ENCODE measurements at places on chromosomes 5 and 9. TPM values are rescaled to one million over a fixed set of nuclear protein-coding genes. Genes with fewer than 3 reads are reported as not detected.

- no peak for DNase-seq
Measured at GRCh38 chr5:10120934-10121333, 128.8 kb downstream of the ATPSCKMT start.

DNA sequence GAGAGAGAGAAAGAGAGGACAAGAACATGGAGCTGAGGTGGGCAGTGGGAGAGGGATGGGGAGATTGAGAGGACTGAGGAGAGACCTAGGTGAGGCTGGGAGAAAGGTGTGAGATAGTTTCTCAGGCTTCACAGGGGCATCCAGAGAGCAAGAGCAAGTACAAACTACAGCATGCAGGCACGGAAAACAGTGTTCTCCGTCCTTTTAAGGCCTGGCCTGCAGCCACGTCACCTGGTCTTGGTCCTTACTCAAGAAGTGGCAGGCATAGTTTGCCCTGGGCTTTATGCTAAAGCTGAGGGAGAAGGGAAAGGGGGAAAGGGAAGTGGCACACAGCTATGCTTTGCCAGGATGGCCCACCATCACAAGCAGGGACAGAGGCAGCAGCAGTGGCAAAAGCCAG, 65.7 kb downstream of the SIL1 start:
- no peak for DNase-seq

GRCh38 chr9:22073349-22073748, 64.2 kb upstream of the CDKN2B start:
- DNase-seq: no peak

DNA sequence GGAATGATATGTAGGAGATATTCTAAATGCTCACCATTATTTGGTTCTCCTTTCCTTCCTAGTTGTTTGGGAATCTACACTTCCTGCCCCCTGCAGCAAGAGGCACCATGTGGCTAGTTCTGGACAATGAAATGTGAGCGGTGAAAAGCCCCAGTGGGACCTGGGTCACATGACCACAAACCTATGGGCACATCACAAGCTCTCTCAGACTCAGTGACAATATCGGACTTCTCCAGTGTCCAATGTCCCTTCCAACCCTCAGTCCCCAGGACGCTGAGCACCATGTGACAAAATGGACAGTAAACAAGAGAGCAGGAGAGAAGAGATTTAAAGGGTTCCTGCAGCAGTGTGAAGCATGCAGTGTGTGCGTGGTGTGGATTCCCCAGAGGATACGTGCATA, 44.6 kb upstream of the FOXE1 start:
- no peak for DNase-seq

- DNase-seq: no peak
Measured at GRCh38 chr5:139825690-139826089, 30.1 kb downstream of the PSD2 start.

- no peak for DNase-seq
Measured at GRCh38 chr5:131021646-131022045, 143.4 kb downstream of the HINT1 start.

GRCh38 chr9:6714176-6714575, 43.6 kb upstream of the KDM4C start:
- no peak for DNase-seq

- DNase-seq: no peak
Measured at GRCh38 chr9:137095664-137096517, 9.1 kb downstream of the MAN1B1 start.

- no peak for DNase-seq
Measured at GRCh38 chr5:6480133-6481051, 31.7 kb downstream of the UBE2QL1 start.

The SLCO6A1 gene
- polyA plus RNA-seq: not detected

The MSANTD3 gene
- 22.8 TPM for polyA plus RNA-seq
